ENCODE measurements at places on chromosomes 16 and 17.
A peak's percentile ranks its signal among the peaks of the same experiment; 100 is the strongest.

- no peak for DNase-seq
These were observed 40.1 kb downstream of the CPNE2 start for GRCh38 chr16:57132470-57132869.

DNA sequence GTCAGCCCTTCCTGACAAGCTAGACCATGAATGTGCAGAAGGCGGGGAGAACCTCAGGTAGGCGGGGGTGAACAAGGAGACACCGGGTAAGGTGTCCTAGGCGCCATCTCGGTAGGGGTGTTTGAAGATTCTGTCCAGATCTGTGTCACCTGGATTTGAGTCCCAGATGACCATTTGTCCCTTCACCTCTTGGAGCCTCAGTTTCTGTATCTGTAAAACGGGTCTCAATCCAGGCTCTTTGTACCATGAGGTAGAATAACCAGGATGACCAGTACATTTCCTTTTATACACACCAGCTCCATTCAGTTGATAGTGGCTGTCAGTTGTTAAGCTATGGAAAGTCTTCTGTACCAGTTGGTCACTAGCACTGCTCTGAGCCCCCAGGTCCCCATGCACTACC is 86.7 kb downstream of the ABCC6 start:
- no peak for DNase-seq

- DNase-seq: no peak
These were observed 5.6 kb upstream of the CXCL16 start for GRCh38 chr17:4744999-4745969.

- DNase-seq: no peak
These were observed 283.8 kb upstream of the CA10 start for GRCh38 chr17:52442350-52442749.

- DNase-seq: peak; percentile 50
These were observed 69.5 kb downstream of the USP31 start for GRCh38 chr16:23079675-23080301.

GRCh38 chr17:30824002-30824355 is 513 bp downstream of the CRLF3 start:
- DNase-seq: no peak

- no peak for DNase-seq
These were observed 17.8 kb upstream of the GGA2 start for GRCh38 chr16:23527961-23528643.

DNA sequence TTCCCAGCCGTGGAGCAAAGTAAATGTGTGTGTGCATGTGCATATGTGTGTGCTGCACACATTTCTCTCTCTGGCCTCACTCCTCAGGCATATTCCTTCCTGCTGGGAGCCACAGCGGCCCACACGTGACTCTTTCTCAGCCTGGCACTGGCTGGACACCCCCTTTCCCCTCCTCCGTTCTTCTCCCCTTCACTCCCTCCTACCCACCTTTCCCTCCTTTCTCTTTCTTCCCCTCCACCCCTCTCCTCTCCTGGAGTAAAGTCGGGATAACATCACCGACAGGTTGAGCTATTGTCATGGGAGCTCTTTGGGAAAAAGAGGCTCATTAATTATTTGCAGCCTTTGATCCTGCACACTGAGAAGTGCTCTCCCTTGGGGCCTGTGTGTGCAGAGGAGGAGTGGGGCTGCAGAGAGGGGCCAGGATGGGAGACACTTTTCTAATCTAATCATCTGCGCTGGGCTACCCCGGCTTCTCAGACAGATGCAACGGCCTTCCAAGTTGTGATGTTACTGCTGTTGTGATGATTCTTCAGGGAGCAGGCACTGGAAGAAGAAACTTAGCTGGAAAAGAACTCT is 126.3 kb upstream of the HSBP1 start:
- DNase-seq: no peak

DNA sequence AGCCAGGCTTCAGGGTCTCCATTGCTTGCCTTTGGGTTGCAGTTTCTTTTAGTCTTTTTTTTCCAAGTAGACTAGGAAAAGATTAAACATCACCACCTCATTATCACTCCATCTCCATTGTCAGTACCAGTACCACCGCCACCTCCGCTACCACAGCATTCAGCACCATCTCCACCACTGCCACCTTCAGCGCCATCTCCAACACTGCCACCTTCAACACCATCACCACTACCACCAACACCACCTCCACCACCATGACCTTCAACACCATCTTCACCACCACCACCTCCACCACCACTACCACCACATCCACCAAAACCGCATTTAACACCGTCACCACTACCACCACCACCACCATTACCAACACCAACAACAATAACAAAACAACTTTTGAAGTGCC is 141.5 kb upstream of the MPHOSPH6 start:
- DNase-seq: no peak

DNA sequence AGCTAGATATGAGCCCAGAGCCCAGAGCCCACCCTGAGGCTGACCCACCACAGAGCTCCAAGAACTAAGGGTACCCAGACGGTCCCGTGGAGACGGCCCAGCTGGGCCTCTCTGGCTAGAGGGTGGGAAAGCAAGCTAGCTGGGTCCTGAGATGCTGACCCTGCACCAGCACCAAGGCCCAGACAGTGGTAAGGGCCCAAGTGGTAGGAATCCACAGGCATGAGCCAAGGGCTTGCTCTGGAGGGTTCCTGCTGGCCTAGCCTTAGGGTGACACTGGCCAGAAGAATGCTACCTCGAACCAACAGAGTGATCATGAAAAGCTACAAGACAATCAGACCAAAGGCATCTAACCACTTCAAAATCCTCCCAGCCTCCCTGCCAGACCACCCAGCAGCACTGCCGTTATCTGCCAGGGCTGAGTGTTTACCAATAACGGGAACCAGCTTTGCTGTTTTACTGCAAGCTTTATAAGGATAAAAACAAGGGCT is 13.2 kb downstream of the HIC1 start:
- no peak for DNase-seq

DNA sequence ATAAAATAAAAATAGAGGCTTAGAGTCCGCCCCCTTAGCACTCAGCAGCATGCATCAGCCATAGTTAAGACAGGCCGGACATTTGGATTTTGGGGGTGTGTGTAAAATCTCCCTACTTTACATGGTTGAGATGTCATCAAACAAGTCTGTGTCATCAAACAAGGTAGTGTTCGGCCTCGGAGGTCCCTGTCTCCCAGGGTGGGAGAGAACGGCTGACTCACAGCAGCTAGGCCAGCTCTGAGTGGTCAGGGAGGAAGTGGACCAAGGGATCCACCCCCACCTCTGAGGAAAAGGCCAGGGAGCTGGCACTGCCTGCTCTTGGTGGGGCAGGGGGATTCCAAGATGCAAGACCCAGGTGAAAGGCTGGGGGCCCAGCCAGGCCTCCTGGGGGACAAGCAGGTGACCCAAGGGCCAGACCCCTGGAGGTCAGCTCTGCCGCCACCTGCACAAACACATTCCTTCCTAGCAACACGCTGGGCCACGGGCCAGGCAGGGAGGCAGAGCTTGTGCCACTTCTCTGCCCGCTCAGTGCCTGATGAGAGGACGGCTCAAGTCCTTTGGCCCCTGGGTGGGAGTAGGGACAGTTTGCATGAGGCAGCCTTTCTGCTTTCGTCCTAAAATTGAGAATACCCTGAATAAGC is 28.5 kb downstream of the KIFC3 start:
- peak; percentile 34 for DNase-seq

GRCh38 chr17:41638941-41639340 is 14.6 kb upstream of the KRT17 start:
- no peak for DNase-seq

DNA sequence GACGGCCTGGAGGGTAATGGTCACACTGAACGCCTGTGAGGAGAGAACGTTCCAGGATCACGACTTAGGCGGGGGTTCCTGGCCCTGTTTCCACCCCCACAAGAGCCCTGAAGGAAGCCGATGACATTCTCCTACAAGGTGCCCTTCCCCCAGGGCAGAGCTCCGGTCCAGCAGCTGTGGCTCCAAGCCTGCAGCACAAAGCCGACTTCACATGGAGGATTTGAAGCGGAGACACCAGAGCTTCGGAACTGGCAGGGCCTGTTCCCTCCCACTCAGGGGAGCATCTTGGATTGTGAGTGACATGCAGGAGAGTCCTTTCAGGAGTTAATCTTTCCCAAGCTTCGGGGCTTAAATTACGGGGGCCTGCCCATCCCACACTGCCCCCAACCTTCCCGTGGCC is 5.0 kb downstream of the FADS6 start:
- DNase-seq: no peak

- DNase-seq: peak; percentile 63
These were observed 18.0 kb upstream of the ZNF629 start for GRCh38 chr16:30805056-30805369.

- peak; percentile 32 for DNase-seq
These were observed 1.5 kb upstream of the MYH10 start for GRCh38 chr17:8632061-8632460.

DNA sequence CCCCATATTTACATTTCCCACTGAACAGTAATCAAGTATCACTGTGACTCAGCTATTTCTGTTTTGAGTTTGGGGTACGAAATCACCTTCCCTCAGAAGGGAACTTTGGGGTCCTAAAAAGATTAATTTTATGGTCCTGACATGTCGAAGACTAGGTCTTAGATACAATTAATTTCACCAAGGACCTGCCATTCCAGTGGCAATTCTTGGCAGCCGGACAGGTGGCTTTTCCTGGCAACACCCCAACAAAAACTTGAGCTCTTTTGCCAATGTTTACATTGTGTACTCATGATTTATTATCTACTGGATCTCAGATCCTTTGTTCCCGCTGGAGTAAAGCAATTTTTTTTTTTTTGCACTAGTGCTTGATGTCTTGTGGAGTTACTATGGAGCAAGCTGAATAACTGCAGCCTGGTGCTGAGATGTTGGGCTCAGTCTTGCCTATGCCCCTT is 14.4 kb downstream of the SLFN5 start:
- DNase-seq: peak; percentile 88

DNA sequence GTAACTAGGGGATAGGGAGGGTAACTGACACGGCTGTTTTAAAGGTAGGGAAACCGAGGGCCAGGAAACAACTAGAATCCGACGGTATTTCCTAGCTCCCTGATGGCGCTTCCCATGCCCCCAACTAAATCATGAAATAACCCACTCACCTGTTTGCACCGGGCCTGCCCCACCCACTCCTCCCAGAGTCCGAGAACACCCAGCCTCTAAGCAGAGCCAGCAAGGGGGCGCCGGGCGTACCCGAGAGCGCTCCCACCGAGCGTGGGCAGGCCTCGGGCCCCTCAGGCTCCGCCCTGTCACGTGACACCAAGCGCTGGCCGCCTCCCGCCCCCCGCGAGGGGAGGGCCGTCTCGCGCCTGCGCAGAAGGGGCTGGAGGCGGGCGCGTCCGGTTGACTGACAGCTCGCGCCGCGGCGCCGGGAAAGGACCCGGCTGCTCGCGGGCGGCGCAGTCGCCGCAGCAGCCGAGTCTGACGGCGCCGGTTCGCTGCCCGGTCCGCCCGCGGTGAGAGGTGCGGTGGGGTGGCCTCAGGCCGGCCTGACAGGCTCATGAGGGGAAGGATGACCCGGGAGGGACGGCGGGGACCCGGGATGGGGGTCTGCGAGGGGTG is at the start of gene KIAA0513:
TSS of gene KIAA0513 (plus strand) at position 447 of the 609 bp plus-strand sequence. CDS start 39,277 bp downstream, outside the sequence.
- peak; percentile 94 for DNase-seq

GRCh38 chr16:1062895-1063294 is 9.7 kb upstream of the SSTR5 start:
- DNase-seq: no peak

DNA sequence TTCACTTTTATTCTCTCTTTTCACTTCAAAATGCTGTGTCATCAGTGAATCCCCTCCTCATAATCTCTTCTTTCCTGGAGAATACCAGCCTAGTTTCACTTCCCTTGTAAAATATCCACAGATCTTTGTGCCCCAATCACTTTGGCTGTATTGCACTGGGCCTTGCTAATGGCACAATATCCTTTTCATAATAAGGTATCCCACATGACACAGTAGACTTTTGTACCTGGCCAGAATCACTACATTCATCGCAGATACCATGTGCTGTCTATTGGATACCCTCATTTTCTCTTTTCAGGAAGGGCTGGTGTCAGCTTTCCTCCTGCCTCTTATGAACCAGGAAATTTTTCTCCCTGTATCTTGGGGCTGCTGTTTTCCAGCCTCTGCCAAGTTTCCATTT is 25.7 kb upstream of the TOX3 start:
- no peak for DNase-seq

DNA sequence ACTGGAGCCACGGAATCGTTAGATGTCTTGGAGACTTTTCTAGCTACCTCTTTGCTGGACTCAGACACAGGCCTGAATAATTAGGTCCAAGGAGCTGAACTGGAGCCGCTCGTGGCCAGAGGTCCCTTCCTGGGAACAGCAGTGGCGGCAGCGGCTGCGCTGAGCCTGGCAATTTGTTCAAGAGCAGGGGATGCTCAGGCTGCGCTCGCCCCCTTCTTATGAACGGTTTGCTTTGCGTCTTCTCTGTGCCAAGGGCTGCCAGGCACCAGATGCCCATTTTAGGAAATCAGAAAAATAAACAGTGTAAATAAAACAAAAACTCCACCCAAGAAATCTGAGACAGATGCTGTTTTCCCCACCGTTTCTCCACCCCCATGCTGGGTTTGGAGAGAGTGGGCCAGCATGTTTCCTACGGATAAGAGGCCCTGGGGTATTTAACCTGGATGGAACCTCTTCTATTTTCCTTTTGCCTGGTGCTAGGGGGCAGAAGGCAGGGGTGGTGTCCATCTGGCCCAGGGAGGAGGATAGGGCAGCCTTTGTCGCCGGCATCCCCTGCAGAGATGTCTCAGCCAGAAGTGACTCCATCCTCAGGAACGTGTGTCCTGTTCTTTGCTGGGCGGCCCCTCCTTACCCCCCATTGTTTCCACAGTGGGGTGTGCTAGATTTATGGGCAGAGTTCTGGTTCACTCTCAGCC is 163.4 kb downstream of the SEC14L1 start:
- DNase-seq: no peak

DNA sequence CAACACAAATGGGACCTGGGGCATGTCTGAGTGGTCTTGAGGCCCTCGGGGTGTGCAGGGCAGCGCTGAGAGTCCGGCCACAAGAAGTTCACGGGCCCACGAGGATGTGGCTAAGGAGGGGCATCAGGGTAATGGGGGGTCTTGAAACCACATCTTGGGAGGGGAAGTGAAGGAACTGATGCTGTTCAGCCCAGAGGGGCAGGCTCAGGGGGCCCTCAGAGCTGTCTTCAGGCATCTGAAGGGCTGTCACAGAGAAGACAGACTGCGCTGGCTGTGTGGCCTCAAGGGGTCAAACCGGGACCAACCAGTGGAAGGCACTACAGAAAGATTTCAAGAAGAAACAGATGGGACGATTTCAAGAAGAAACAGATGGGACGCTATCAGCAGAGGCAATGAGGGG is 45.1 kb downstream of the ZNF423 start:
- DNase-seq: no peak

GRCh38 chr16:77939968-77940367 is 82.4 kb upstream of the CLEC3A start:
- DNase-seq: no peak

GRCh38 chr17:47267354-47267828 is 13.8 kb downstream of the ITGB3 start:
- DNase-seq: no peak

GRCh38 chr16:61820398-61820797 is 215.8 kb downstream of the CDH8 start:
- no peak for DNase-seq

DNA sequence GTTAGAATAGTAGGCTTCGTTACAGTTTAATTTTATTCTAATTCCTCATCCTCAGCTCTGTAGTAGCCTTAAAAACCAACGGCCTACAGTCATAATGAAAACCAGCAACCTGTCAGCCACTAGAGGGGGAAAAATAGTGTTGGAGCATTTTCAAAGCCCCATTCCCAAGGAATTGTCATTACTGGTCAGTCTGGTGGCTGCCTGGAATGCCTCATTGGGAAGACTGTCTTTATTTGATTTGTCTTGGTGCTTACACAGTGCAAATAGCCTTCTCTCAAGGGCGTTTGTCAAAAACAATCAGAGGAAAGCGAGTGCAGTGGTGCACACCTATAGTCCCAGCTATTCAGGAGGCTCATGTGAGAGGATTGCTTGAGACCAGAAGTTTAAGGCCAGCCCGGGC is 4.7 kb downstream of the LPCAT2 start:
- no peak for DNase-seq
